Activated T-helper 17 cell treated with anti-CD3 and anti-CD28 coated beads, Interleukin-2, amount 50 U/mL, for 72 hours (primary cell): ENCODE measurements at places on chromosomes 11 and 22.

DNA sequence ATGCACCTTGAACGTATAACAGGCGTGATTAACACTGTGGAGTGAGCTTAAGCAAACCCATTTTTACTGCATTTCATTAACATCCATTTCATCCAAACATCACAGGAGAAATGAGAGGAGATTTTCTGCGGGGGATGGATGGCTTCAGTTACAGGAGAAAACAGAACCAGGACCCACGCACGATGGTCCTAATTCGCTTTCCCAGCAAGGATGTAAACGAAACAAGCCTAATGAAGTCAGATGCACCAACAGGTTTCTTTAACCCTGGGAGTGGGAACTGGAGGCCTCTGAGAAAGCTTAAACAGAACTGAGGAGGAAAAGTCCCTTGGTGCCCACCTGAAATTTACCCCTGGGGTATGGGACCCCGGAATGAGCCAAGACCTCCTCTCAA, 2.7 kb downstream of the CADM1 start:
- H3K4me3 ChIP-seq, result no peak overlapping the region
- H3K36me3 ChIP-seq, result no peaks in the 10 kb centered on the region
- H3K4me1 ChIP-seq, result no peaks in the 10 kb centered on the region

DNA sequence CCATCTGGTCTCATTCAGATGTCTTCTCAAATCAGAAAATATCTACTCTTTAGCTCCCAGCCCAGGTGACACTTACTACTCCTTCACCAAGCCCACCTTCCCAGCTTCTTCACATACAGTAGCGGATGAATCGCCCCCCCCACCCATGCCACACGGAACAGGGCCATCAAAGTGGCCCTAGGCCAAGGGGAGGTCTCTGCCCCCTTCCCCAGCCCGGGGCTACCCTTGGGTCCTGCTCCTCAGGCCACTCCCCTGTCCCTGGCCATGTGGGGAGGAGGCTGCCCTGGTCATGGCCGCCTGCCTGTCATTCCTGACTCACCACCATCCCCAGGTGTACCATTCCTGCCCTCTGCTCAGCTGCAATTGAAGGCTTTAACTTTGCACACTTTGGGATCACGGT, 142.8 kb downstream of the NECTIN1 start:
- H3K4me1 ChIP-seq, result no peaks in the 10 kb centered on the region
- H3K36me3 ChIP-seq, result no peaks in the 10 kb centered on the region
- ATAC-seq, result no peak
- H3K4me3 ChIP-seq, result no peak overlapping the region
- peaks cover 23% of the 10 kb centered on the region for H3K27me3 ChIP-seq

DNA sequence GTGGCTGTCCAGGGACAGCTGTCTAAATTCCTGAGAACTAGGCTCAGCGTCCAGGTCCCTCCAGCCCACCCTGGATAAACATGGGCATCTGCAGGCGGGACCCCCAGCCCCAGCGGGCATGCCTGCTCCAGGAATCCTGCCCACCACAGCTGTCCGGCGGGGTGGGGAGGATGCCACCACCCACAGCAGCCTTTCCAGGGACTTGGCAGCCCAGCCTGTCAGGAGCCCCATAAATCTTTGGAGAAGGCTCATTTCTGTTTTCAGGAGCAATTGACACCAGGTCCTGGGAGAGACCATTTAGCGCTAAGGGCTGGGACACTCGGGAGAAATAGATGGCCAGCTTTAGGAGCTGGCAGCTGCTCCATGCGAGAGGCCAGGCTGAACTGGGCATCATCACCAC, 358.9 kb downstream of the CADM1 start:
- no peak overlapping the region for H3K4me3 ChIP-seq
- H3K4me1 ChIP-seq, result peaks cover 6% of the 10 kb centered on the region
- no peaks in the 10 kb centered on the region for H3K36me3 ChIP-seq
- H3K27ac ChIP-seq, result no peak overlapping the region

DNA sequence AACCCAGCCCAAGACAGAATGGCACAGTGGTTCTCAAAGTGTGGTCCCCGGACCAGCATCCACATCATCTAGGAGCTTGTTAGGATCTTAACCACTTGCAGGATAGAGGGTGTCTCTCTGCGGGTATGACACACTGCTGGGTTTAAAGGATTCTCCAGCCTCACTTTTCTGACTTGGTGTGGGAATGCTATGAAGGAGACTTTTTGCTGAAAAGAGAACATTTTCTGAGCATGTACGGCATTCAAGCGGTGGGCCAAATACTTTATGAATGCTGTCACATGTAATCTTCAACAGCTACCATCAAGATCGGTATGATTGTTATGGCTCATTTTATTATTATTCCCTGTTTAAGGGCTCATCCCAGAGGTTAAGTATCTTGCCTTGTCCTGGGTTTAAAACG, 1.8 kb upstream of the CD82 start:
- H3K4me3 ChIP-seq, result no peak overlapping the region
- H3K27ac ChIP-seq, result no peak overlapping the region
- H3K27me3 ChIP-seq, result no peaks in the 10 kb centered on the region
- H3K36me3 ChIP-seq, result peaks cover 32% of the 10 kb centered on the region

DNA sequence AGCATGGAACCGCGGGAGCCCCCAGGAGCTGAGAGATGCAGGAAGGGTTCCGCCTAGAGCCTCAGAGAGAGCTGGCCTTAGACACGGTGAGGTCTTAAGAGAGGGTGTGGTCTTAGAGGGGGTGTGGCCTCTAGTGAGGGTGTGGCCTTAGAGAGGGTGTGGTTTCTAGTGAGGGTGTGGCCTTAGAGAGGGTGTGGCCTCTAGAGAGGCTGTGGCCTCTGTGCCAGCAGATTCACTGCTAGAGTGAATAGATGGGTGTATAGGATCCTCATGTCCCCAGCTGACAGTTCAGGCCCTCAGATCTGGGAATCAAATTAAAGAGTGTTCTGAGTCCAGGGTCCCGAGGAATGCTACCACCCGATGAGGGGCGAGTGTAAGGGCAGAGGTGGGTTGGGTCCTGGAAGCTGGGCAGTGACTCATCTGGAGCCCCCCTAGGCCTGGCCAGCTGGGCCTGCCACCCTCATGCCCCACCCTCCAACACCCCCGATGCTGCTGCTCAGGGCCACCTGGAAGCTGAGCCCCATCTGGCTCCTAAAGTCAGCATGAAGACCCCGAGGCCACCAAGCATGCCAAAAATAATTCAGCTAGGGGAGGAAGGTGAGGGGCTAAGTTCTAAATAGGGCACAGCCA, 49.5 kb downstream of the IGF2 start:
- H3K27me3 ChIP-seq, result peaks cover 11% of the 10 kb centered on the region
- H3K4me3 ChIP-seq, result no peak overlapping the region
- H3K4me1 ChIP-seq, result peaks cover 11% of the 10 kb centered on the region
- peak; percentile 91 for ATAC-seq
- no peaks in the 10 kb centered on the region for H3K36me3 ChIP-seq

GRCh38 chr22:50002791-50003190, 9.8 kb downstream of the IL17REL start:
- H3K27ac ChIP-seq, result no peak overlapping the region
- no peaks in the 10 kb centered on the region for H3K36me3 ChIP-seq
- ATAC-seq, result no peak
- peaks cover 6% of the 10 kb centered on the region for H3K4me1 ChIP-seq
- peaks cover 4% of the 10 kb centered on the region for H3K27me3 ChIP-seq
